Femur (tissue), 1 donor: ENCODE measurements at places on chromosomes 4 and X.

- DNase-seq = no peak
These were observed 67.4 kb downstream of the MANBA start for GRCh38 chr4:102693262-102693850.

GRCh38 chr4:26459054-26459755 is 31.1 kb downstream of the CCKAR start:
- no peak for DNase-seq

DNA sequence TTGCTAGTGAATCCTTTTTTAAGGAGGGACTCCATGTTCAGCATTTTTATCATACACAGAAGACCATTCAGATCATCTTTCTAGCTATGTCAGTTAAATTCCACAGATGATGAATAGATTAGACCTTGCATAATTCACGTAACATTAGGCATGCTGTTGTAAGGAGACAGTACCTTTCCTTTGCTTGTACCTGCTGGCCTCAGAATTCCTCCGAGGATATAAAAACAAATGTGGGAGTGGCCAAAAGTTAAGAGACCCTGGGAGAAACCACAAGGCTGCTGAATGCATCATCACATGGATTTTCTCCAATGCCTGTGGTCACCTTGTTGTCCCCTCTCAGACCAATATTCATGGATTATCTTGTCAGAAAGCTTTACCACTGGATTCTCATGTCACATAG is 201.4 kb downstream of the MAGEB17 start:
- DNase-seq = no peak

DNA sequence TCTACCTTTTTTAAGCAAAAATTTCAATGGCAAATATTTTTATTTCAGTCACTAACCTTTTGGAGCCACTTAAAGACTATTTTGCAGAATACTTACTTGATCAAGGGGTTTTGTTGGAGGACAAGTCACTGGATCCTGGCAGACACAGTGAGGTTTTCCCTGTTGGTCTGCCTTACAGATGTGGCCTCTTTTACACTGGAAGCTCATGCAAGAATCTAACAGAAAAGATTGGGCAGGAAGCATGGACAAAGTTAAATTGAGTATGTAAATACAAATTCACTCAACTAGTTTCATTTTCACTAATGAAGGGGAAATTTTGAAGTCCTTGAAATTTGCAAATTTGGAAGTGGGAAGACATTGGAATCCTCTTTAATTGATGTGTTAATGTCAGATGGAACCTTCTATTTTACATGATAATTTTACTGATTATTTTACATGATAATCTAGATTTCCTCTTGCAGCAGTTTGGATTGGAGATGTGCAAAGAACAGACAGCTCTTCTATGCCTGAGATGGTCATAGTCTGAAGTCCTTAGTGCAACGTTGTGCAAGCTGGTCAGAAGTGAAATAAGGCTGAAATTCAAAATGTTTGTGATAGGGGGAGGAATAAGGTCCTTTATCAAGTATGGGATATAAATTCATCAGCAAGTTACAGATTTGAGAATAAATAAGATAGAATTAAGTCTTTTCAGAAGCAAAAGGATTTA is 38.4 kb downstream of the SPARCL1 start:
- no peak for DNase-seq

- no peak for DNase-seq
These were observed 6.4 kb downstream of the PITX2 start for GRCh38 chr4:110616238-110617074.

DNA sequence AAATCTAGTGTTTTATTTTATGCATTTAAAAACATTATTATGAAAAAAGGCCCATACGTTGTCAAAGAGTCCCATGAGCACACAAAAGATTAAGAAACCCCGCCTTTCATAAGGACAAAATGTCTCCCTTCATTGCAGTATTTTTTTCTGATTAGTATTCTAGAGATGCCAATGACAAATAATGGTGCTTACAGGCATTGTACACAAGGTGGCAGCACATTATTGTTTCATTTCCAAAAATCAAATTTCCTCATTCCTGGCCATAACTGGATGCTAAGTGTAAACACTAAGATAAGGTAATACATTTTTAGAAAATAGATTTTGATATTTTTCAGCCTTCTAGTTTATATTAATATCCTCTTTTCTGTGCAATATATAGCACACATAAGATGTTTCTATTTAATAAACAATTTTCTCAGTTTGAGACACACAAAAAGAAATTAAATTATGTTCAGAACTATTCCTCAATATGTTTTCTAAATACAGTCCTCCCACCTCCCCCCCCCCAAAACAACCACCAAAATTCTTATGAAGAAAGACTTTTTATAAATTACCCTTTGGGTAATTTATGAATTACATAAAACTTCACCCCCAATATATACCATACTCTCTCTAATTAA is 47.7 kb downstream of the TIGD2 start:
- DNase-seq = no peak

DNA sequence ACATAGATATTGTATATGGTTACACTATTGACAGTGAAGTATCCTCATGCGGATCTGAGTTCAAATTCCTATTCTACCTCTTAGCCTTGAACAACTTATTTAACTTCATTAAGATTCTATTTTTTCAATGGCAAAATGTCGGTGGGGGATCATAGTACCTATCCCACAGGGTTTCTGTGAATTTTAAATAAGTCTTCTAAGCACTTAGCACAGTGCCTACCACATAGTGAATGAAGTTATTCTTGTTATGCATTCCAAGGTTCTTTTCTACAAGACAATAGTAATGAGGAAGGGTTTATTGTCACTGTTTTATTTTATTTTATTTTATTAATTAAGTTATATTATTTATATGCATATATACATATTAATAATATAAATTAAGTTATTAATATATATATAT is 8.8 kb upstream of the ENAM start:
- no peak for DNase-seq

DNA sequence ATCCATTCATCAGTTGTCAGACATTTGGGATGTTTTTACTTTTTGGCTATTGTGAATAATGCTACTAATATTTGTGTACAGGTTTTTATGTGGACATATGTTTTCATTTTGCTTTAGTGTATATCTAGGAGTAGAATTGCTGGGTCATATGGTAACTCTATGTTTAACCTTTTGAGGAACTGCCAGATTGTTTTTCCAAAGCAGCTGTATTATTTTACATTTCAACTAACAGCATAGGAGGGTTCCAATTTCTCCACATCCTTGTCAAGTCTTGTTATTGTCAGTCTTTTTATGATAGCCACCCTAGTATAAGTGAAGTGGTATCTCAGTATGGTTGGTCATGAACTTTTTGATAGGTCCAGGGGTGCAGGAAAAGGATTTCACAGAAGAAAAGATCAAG is 114.5 kb upstream of the FAM9C start:
- DNase-seq = no peak

DNA sequence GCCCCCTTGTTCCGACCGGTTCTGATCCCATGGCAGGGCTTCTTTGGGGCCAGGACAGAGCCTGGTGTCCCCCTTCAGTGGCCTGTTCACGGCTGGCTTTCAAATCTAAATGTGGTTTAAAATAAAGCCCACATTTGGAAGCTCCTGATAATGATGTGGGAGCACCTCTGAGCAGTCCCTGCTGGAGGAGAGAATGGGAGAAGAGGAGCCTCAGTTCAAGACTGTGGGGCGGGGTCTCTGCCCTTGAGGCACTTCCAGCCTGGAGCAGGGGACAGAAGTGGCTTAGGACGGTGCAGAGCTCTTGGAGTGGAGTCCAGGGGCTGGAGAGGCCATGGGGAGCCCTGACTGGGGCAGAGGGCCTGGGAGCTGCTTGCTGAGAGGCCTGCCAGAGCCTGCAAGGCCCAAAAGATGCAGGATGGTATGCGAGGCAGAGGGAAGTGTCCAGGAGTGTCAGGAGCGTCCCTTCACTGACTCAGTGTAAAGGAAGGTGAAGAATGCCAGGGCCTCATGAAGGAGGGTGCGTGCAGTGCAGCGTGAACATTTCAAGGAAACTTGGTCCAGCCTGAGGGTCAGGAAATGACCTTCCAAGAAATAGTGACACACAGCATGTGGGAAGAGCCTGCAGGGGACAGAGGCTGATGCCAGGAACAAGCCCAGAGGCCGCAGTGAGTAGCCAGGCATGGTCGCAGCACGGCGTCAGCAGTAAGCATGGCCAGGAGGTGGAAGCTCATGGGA is 21.1 kb upstream of the TADA2B start:
- DNase-seq = no peak

GRCh38 chr4:2824836-2825381 is 18.7 kb upstream of the ADD1 start:
- DNase-seq = peak; percentile 16

DNA sequence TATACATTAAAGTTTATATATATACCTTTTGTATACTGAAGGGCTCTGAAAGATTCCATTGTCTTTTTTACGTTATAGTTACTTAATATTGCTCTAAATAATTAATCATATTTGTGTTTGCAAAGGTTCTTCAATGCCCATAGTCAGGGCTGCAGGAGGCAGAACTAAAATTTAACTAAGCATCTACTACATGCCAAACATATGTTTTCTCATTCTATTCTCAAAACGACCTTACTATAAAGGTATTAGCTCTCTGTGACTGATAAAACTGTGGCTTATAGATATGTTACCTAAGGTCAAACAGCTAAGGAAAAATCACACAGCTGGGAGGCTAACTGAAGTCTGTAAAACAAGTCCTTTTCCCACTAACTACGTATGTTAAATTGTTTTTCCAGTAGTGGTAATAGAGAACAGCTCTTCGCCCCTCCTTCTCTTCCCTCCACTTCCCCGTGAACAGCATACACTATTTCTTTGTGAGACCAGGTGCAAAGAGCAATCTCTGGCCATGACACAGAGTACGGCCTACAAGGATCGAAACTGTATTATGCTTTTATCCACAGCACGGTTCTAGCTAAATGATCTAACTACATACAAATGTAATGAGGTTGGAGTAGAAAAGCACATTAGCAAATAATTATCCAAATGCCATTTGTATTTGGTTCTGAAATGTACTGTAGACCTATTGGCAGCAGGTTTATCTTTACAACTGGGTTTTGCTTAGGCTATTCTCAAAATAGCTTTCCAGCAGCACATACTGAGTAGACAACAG is 1.7 kb downstream of the CNOT6L start:
- no peak for DNase-seq

DNA sequence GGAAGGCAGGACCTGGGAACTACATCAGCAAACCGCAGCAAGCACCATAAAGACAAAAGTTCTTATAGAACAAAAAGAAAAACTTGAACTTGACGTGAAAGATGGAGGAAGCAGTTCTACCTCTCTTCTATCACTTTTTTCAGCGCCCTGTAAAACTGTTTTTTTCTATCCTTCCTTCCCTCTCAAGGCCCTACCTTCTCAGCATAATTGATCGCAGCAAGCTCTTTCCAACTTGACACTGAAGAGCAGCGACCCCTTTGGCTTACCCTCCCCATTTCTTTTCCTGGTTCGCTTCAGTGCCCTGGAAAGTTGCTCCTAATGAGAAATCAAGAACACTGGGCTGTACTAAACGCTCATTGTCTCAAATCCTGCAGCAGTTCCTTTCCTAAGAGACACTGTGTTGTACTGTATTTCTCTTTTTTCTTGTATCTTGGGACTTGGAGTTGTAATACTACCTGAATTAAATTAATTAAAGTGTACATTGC is 150.6 kb upstream of the SLC4A4 start:
- no peak for DNase-seq

GRCh38 chr4:24885342-24885741 is 27.5 kb downstream of the CCDC149 start:
- DNase-seq = no peak

DNA sequence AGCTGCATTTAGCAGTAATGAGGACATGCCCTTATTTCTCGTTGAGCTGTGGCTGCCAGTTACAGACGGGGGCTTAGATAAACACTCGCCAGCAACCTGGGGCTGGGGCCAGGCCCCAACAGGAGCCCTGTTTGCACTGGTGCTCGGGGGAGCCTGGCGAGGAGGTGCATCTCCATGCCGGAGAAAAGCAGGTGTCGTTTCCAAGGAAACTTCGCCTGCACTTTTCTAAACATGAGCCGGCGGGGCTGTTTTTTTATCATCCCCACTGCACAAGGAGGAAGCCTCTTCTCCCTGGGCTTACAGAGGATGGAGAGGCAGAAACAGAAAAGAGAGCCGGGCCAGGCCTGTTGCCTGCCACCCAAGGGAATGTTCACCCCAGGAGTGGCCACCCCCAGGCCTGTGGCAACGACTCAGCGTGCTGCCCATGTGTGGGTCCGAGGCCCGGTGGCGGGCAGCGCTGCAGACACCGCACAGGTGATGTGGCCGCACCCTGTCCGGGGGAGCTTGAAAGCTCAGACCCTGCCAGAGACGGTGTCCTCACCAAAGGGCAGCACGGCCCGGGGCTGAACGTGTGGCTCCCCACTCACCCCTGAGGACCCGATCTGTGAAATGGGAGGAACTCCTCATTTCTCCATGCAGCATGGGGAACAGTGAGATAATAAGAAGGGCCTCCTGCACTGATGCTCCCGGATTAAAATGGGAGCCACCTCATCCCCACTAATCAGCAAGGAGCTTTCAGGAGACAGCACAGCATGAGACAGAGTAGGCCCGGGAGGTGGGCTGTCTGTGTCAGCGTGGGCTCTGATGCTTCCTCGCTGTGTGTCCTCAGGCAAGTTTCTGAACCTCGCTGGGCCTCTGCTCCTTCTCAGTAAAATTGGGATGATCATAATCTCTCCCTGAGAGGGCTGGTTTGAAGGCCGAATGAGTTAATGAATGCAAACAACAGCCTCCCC is 33.8 kb upstream of the ADRA2C start:
- DNase-seq = no peak

DNA sequence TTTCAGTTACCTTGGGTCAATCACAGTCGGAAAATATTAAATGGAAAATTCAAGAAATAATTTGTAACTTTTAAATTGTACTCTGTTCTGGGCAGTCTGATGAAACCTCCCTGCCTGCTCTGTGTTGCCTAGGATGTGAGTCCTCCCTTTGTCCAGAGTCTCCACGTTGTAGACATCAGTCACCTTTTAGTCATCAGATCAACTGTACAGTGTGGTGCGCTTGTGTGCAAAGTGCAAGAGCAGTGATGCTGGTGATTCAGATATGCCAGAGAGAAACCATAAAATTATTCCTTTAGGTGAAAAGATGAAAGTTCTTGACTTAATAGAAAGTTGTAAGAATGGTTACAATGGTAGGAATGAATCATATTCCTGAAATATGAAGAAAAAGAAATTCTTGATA is 1.4 kb downstream of the SPATA4 start:
- no peak for DNase-seq

DNA sequence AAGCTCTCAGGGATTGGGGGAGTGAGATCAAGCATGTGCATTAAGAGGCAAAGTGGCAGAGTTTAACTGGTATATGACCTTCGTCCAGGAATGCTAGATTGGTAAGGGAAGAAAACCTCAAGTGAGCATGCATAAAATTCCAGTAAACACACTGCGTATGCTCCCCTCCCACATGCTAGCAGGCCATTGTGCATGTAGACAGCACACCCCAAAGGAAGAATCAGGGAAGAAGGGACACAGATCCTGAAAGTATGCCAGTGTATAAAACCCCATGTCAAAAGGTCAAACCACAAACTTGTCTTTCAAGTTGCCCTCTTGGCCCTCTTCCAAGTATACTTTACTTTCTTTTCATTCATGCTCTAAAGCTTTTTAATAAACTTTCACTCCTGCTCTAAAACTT is 405.2 kb upstream of the CNKSR2 start:
- no peak for DNase-seq

- DNase-seq = no peak
These were observed 23.8 kb upstream of the LIMCH1 start for GRCh38 chr4:41514169-41514568.

- no peak for DNase-seq
These were observed 204.1 kb downstream of the LDB2 start for GRCh38 chr4:16694173-16694883.

- DNase-seq = no peak
These were observed 49.2 kb downstream of the CEP44 start for GRCh38 chr4:174332741-174333493.
